Stimulated activated CD4-positive, alpha-beta T cell treated with anti-CD3 and anti-CD28 coated beads, Interleukin-2, amount 100 ng/mL, for 4 hours (primary cell): ENCODE measurements at places on chromosomes 4 and X.

GRCh38 chr4:3388471-3389232 is 53.1 kb upstream of the HGFAC start:
- DNase-seq: no peak

DNA sequence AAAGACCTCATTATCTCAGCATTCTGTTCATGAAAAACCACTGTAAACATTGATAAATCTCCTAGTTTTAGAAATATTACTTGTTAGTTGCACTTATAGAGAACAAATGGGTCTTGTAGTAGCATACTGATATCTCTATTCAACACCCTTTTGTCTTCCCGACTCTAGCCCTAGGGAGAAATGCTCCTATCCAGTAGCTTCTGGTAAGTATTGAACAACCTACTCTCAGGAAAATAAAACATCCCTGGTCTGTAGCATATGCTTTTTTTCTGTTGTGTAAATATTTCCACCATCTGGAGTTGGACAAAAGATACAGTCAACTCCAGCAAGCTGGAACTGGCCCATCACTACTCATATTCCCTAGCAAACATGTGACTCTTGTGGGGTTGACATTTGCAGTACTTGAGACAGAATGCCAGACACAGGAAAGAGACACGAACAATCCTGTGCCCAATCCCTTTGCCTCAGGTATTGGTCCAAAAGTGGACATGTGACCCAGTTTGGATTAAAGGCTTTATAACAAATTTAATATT is 188.2 kb downstream of the GC start:
- no peak for DNase-seq

- DNase-seq: no peak
Observed at GRCh38 chr4:144817081-144817480, 171.1 kb downstream of the HHIP start.

DNA sequence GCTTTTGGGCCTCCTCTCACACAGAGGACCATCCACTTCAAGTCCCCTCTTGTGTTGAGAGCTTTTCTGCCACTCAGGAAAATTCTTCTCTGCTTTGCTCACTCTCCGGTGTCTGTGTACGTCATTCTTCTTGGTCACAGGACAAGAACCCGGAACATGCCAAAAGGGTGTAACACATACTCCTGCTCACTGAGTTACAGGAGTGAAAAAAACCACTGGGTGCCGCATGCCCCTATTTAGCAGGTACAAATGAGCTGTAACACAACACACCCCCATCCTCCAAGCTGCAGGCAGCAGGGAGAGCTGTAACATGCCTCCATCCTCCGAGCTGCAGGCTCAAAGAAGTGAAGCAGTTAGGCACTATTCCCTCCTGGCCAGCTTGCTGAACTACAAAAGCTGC is 13.0 kb upstream of the CXCL2 start:
- no peak for DNase-seq

DNA sequence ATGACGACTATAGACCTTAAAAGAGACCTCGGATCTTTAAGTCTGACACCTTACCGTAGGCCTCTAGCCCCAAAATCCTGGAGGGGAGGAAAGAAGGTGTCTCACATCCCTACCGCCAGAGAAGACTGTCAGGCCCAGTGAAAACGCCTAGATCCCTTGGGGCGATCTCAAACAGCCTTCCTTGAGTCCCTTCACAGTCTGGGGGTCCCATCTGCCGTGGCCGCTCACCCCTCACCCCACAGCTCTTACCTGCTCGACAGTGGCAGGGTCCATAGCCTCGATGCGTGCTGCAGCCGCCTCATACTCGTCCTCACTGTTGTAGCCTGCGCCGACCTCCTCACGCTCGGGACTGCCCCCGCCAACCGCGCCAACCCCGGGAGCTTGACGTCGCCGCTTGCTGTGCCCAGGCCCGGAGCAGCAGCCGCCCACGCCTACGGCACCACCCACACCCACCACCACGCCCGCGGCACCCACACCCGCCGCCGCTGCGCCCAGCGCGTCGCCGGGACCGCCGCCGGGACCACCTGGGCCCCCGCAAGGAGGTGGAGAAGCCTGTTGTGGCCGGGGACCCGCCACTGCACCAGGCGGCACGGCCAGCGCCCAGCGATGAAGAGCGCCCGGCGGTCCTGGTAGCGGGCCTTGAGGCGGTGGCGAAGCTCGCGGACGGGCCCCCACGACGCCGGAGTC is 536 bp downstream of the OTUD5 start:
- peak; percentile 55 for DNase-seq

GRCh38 chr4:19317377-19317776 is 934.3 kb upstream of the SLIT2 start:
- DNase-seq: no peak

GRCh38 chrX:153485396-153486080 is 9.2 kb upstream of the BGN start:
- DNase-seq: no peak

DNA sequence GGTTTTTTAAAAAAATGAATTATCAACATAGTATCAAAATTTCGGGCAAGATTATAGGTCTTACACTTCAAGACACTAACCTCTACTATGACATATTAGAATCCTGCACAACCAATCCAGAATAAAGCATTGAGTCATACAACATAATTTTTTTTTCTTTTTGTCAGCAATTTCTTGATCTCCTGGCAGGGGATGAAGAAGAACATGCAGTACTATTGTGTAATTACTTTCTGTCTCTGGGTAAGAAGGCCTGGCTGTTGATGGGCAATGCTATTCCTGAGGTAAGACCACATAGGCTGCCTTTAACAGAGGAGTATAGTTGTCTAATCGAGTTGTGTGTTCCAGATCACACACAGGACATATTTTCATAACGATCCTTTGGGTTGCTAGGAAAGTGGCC is 67.5 kb downstream of the FBXL5 start:
- no peak for DNase-seq

GRCh38 chr4:8101213-8102075 is 57.2 kb downstream of the ABLIM2 start:
- DNase-seq: no peak

- no peak for DNase-seq
Observed at GRCh38 chr4:2871911-2872310, 28.3 kb downstream of the ADD1 start.

DNA sequence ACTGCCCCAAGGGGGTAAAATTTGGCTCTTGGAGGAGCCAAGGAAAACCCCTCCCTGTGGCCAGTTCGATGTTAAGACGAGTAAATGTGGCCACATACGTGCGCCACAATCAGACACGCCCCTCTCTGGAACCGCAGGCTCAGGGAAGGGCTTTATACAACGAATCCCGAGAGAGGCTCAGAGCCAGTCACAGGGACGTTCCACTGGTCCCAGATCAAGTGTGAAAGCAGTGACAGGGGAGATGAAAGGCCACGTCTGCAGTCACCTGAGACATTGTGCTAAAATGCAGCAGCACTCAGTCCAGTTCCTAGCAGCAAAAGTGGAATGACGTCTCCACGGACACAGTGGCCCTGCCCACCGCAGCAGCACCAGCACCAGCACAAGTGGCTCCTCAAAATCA is 68.0 kb downstream of the ACOX3 start:
- DNase-seq: no peak

DNA sequence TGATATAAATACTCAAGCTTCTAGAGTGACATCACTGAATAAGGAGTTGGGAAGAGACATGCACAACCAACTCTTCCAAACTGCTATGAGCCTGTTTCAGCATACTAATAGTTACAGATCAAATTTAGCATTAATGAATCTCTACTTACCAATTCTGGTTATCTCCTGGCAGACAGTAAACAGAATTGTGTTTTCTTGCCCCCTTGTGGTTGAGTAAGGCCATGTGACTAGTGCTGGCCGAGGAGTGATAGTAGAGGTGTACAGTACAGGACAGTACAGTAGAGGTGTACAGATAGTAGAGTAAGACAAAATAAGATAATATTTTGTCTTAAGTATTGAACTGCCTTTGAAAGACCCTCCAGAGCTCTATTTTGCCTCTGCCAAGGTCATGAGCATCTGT is 681.4 kb downstream of the GABRG1 start:
- DNase-seq: no peak

- DNase-seq: no peak
Observed at GRCh38 chr4:11904117-11904535, 475.4 kb upstream of the HS3ST1 start.

DNA sequence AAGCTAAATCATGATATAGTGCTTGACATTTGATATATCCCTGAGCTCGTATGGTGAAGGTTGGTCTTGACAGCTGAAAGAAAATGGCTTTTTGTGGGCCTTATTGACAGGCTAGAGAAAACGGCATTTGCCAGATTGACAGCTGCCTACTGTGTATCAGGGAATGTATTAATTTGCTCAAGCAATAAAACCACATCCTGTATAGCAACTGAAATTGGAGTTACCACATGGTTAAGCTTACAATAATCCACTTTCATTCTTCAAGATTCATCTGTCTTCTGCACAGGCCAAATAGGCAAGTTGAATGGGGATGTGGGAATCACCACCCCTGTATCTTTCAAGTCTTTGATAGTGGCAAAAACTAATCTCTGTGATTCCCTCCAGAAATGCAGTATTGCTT is 76.2 kb upstream of the IL2 start:
- no peak for DNase-seq

DNA sequence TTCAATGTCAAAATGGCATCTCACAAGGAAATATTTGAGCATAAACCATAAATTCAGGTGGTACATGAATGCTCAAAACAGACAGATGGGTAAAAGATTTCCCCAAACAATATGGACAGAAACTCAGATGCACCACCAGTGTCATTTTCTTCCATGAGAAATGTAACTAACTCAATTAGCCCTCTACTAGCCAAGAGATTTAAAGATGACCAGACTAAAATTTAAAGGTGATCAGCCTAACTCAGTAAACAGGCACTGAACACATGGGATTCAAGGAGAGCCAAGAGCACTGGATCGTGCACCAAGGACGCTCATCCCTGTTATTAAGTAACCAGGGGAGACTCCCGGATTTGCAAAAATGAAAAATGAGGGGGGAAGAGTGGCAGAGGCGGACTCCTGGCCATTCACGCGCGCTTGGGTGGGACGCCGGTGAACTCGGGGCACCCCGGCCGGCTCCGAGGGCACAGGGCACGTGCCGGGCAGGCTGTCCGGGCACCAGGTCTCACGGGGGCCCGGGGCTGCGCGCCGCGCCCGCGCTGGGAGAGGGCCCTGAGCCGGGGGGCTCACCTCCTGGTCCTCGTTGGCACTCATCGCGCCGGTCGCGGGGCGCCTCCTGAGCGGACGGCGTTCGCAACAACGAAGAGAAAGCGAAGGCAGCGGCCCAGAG is 490 bp downstream of the RWDD4 start:
- no peak for DNase-seq

GRCh38 chrX:100687546-100687945 is 43.5 kb downstream of the SRPX2 start:
- DNase-seq: no peak

DNA sequence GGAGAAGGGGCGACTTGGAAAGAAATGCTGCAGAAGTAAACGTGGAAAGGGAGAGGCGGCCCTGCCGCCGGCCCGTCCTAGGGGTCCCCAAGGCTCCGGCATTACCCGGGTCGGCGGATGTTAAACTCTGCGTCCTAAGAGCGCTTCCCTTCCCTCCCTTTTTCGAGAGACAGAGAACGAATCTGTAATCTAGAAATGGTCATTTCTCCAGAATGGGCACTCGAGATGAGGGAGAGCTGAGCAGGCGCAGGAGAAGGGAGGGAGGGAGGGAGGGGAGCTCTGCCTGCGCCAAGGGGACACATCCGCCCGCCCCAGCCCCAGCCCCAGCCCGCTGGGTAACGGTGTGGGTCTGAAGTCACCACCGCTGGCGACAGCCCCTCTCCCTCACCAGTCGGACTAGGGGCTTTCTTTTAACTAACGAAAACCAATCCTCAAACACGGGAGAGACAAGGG is 1.7 kb downstream of the HCFC1 start:
- no peak for DNase-seq
